Activated CD8-positive, alpha-beta T cell treated with anti-CD3 and anti-CD28 coated beads for 36 hours (primary cell): ENCODE measurements at places on chromosomes 4 and X. TPM values are rescaled to one million over a fixed set of nuclear protein-coding genes. Genes with fewer than 3 reads are reported as not detected.

Gene FANCB
- 12.5 TPM for total RNA-seq

DNA sequence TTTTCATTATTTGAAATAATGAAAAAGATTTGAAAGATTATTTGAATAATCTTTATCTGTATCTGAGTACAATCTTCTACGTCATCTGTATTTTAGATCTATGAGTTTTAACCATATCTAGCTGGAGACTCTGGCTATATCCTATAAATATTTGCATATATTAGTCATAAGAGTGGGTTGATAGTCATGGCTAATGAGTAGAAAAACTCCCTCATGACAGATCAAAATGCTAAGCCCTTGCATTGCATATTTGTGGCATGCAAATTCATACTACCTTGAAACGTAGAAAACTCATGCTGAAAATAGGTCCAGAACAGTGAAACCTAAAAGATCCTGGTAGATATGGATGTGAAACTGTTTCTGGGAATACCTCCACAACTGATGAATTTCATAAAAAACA, 291.3 kb downstream of the GALNTL6 start:
- no peaks in the 10 kb centered on the region for H3K36me3 ChIP-seq
- H3K27ac ChIP-seq, result no peak overlapping the region
- no peak for DNase-seq
- H3K4me3 ChIP-seq, result no peak overlapping the region
- no peaks in the 10 kb centered on the region for H3K27me3 ChIP-seq

DNA sequence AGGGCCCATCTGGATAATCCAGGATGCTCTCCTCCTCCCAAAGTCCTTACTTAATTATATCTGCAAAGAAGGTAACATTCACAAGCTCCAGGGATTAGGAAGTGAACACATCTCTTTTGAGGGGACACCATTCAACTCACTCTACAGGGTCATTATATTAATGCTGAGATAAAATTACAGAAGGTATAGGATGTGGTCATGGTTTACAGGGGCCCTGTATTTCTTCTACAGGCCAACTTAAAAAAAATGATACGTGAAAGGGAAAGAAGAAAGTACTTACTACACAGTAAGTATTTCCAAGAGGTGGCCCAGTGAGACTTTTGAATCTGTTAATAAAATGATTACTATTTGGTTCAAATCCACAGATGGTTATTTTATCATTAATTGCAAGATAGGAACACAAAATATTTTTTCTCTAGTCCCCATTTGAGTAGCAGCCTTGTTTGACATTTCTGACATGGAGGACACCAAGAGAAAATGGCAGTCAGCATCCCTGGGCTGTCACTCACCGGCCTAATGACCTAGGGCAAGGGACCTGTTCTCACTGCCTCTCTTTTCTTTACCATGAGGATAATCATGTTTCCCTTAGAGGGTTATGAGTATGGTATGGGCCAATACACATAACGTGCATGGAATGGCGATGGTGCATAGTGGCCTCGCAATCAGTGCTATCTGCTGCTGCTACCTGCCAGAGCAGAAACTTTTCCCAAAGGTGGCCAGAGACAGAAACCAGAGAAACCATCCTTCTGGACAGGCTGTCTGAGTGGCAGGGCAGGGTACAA, 140.5 kb downstream of the PTTG2 start:
- H3K36me3 ChIP-seq, result peaks cover 35% of the 10 kb centered on the region
- H3K4me3 ChIP-seq, result no peak overlapping the region
- peaks cover 8% of the 10 kb centered on the region for H3K4me1 ChIP-seq
- DNase-seq, result no peak
- H3K27ac ChIP-seq, result peak overlapping the region; percentile 7
- no peaks in the 10 kb centered on the region for H3K27me3 ChIP-seq

Gene TMEM33
- 49.4 TPM for total RNA-seq

- H3K27me3 ChIP-seq, result no peaks in the 10 kb centered on the region
- DNase-seq, result no peak
- no peak overlapping the region for H3K4me3 ChIP-seq
- no peaks in the 10 kb centered on the region for H3K36me3 ChIP-seq
- H3K27ac ChIP-seq, result no peak overlapping the region
Observed at GRCh38 chr4:15427161-15427560, 672 bp upstream of the C1QTNF7 start.

GRCh38 chr4:147518846-147519767, 38.2 kb downstream of the EDNRA start:
- peak; percentile 74 for DNase-seq
- H3K36me3 ChIP-seq, result no peaks in the 10 kb centered on the region
- H3K4me1 ChIP-seq, result no peaks in the 10 kb centered on the region
- peaks cover 7% of the 10 kb centered on the region for H3K27me3 ChIP-seq
- H3K27ac ChIP-seq, result no peak overlapping the region

Gene ODAM
- not detected for total RNA-seq

- H3K4me1 ChIP-seq, result no peaks in the 10 kb centered on the region
- H3K36me3 ChIP-seq, result no peaks in the 10 kb centered on the region
- H3K27me3 ChIP-seq, result no peaks in the 10 kb centered on the region
- no peak for DNase-seq
Observed at GRCh38 chr4:41430792-41431191, 107.2 kb upstream of the LIMCH1 start.

DNA sequence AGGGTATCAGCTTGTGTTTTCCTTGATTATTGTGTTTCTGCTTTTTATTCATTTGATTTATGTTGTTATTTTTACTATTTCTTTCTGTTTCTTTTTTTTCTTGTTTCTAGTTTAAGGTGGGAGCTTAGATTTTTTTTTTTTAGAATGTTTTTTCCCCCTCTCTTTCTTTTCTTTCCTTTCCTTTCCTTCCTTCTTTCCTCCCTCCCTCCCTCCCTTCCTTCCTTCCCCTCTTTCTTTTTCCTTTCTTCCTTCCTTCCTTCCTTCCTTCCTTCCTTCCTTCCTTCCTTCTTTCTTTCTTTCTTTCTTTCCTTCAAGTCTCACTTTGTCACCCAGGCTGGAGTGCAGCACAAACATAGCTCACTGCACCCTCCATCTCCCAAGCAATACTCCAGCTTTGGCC, 31.4 kb upstream of the PRDM8 start:
- peaks cover 5% of the 10 kb centered on the region for H3K4me1 ChIP-seq
- DNase-seq, result no peak
- H3K27me3 ChIP-seq, result peaks cover 2% of the 10 kb centered on the region
- no peak overlapping the region for H3K4me3 ChIP-seq
- H3K36me3 ChIP-seq, result no peaks in the 10 kb centered on the region
- no peak overlapping the region for H3K27ac ChIP-seq

Gene FDCSP
- not detected for total RNA-seq

- H3K4me1 ChIP-seq, result peaks cover 4% of the 10 kb centered on the region
- no peaks in the 10 kb centered on the region for H3K36me3 ChIP-seq
- H3K27ac ChIP-seq, result no peak overlapping the region
- peak; percentile 56 for DNase-seq
- H3K27me3 ChIP-seq, result peaks cover 6% of the 10 kb centered on the region
- no peak overlapping the region for H3K4me3 ChIP-seq
Observed at GRCh38 chr4:158535130-158535614, 13.5 kb downstream of the RXFP1 start.

Gene RNF128
- not detected for total RNA-seq
